ENCODE measurements at places on chromosomes 1 and 21. TPM values are rescaled to one million over a fixed set of nuclear protein-coding genes. Genes with fewer than 3 reads are reported as not detected.

DNA sequence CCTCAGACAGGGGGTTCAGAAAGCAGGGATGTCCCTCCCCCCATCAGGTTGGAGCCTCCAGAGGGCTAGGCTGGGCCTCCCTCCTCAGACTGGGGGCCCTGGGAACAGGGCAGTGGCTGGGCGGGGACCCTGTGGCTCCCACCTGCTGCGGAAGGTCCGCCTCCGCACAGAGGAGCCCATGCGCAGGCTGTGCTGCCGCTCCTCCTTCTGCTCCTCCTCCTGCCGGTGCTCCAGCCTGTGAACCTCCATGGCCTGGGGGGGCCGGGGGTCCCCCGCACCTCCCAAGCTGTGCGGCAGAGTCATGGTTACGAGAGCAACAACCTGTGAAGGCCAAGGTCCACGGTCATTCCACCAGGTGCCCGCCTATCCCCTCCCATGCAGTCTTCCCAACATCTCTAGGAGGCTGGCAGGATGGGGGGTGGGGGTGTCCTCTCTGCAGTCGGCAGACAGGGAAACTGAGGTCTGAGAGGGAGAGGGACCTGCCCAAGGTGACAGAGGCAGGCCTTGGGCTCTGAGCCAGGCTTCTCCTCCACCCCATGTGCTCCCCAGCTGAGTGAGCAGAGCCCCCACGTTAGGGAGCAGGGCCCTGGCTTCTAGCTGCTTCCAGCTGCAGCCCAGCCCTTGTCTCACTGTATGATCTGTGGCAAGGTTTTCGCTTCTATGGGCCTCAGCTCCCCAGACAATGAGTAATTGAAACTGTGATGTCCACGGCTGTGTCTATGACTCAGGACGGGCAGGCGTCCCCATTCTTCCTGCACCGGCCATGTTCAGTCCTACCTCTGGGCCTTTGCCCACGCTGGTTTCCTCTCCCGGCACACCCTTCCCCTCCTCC is 3.4 kb downstream of the MYOM3 start:
- H3K4me3 ChIP-seq: no peak overlapping the region
- peaks cover 9% of the 10 kb centered on the region for H3K4me1 ChIP-seq
- no peaks in the 10 kb centered on the region for H3K36me3 ChIP-seq
- H3K27me3 ChIP-seq: peaks cover 2% of the 10 kb centered on the region

TMIGD3 gene
- total RNA-seq: 0.27 TPM

GRCh38 chr1:162023181-162023546 is 505 bp downstream of the OLFML2B start:
- H3K36me3 ChIP-seq: no peaks in the 10 kb centered on the region
- H3K27me3 ChIP-seq: peaks cover 16% of the 10 kb centered on the region
- peak overlapping the region; percentile 54 for H3K4me3 ChIP-seq
- DNase-seq: no peak

DNA sequence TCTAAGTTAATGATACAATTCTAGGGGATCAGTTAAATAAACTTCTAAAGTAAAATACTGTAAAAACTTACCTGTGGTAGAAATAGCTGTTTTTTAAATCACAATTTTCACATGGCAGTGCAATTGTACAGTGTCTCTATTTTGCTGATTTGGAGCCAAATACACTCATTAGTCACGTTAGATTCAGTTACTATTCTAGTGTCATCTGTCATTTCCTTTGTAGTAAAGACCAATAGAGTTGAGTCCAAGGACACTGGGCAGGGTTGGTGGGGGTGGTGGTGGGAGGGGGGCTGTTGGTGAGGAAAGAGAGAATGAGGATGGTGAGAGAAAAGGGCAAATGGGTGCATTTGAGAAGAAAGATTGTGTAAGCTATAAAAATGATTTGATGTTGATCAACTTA is 33.6 kb downstream of the CD55 start:
- no peak overlapping the region for H3K27ac ChIP-seq
- no peak for DNase-seq
- H3K4me3 ChIP-seq: no peak overlapping the region
- H3K27me3 ChIP-seq: no peaks in the 10 kb centered on the region
- no peaks in the 10 kb centered on the region for H3K4me1 ChIP-seq

CASZ1 gene
- 76.3 TPM for total RNA-seq

DNA sequence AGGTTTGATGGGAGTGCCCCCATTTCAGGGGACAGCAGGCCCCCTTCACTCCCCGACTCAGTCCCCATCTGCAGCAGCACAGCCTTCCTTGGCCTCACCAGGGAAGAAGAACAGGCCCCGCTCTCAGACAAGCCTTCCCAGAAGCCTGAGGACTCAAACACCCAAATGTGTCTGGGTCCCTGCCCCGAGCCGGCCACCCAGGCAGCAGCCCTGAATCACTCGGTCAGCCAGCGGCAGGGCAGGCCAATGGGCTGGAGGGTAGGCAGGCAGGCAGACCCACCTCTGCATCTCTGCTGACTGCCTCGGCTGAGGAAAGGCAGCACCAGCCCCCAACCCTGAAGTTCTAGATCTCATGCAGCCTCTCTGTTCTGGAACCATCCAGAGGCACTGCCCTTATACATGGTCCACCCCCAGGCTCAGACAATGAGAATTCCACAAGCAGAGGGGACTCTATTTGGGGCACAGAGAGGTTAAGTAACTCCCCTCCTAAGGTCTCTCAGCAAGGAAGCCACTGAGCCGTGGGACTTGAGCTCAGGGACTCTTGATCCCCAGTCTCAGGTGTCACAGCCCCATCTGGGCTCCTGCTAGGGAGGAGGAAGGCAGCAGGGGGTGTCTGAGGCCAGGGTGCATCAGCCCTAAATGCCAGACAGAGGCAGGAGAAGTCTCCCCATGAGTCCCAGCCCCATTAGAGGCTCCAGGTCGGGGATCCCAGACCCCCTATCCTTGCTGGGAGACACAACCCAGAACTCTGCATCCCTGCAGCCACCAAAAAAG is 33.2 kb upstream of the RUNX3 start:
- no peaks in the 10 kb centered on the region for H3K36me3 ChIP-seq
- no peak overlapping the region for H3K4me3 ChIP-seq
- H3K4me1 ChIP-seq: no peaks in the 10 kb centered on the region
- peak overlapping the region; percentile 30 for H3K27ac ChIP-seq
- H3K27me3 ChIP-seq: no peaks in the 10 kb centered on the region
- DNase-seq: peak; percentile 41

GRCh38 chr1:78687914-78688313 is 38.3 kb downstream of the IFI44 start:
- H3K4me3 ChIP-seq: no peak overlapping the region

GRCh38 chr1:66445492-66446181 is 88.3 kb upstream of the SGIP1 start:
- H3K36me3 ChIP-seq: no peaks in the 10 kb centered on the region
- H3K27ac ChIP-seq: peak overlapping the region; percentile 78
- no peak overlapping the region for H3K4me3 ChIP-seq
- no peaks in the 10 kb centered on the region for H3K27me3 ChIP-seq
- no peaks in the 10 kb centered on the region for H3K4me1 ChIP-seq

FCGR3A gene
- total RNA-seq: 0.75 TPM

DNA sequence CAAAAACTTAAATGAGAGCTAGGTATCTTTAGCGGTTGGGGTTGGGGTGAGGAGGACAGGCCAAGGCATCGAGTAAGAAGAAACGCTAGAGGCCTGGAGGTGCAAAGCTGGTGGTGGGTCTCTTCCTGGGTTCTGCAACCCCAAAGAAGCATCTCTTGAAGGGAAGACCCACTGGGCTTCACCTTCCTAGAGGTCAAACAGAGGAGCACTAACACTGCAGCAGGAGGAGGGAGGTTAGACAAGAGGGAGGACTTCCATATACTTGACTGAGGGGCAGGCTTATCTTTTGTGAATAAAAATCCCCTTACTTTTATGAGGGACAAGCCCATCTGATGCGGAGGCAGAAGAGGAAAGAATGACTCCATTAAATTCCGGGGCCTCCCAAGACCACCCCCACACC is 2.5 kb downstream of the MEX3A start:
- DNase-seq: no peak
- H3K27me3 ChIP-seq: no peaks in the 10 kb centered on the region
- H3K4me1 ChIP-seq: no peaks in the 10 kb centered on the region
- H3K36me3 ChIP-seq: no peaks in the 10 kb centered on the region

GRCh38 chr1:202192770-202193613 is 607 bp upstream of the LGR6 start:
- H3K4me3 ChIP-seq: peak overlapping the region; percentile 45
- peaks cover 31% of the 10 kb centered on the region for H3K27me3 ChIP-seq
- peak; percentile 64 for DNase-seq
- H3K27ac ChIP-seq: no peak overlapping the region

GRCh38 chr1:14113841-14114567 is 414.0 kb downstream of the PRDM2 start:
- H3K4me1 ChIP-seq: no peaks in the 10 kb centered on the region
- H3K4me3 ChIP-seq: no peak overlapping the region
- H3K36me3 ChIP-seq: no peaks in the 10 kb centered on the region
- DNase-seq: peak; percentile 19
- H3K27ac ChIP-seq: no peak overlapping the region
